ENCODE measurements at places on chromosomes 4 and X.

- DNase-seq: no peak
Observed at GRCh38 chr4:159823743-159824142, 720.9 kb downstream of the RAPGEF2 start.

- peak; percentile 48 for DNase-seq
Observed at GRCh38 chr4:16289897-16290554, 63.8 kb upstream of the TAPT1 start.

DNA sequence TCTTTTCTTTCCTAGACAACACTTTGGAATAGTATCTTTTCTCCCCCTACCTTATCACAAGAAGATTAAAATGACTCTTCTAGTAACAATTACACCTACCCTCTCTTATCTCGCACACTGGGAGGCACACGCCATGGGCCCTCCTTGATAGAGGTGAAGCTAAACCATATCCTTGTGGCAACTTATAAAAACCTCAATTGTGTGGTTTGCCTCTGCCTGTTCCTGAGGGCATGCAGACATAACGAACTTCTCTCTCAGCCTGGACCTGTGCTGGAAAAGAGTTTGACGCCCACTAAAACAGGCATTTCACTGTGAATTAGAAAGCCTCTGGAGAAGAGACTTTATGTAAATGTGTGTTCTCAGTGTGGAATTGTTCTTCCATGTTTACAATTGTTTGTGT, 141.2 kb downstream of the NDST3 start:
- no peak for DNase-seq

GRCh38 chr4:146029147-146029546, 90.5 kb upstream of the ZNF827 start:
- peak; percentile 38 for DNase-seq

DNA sequence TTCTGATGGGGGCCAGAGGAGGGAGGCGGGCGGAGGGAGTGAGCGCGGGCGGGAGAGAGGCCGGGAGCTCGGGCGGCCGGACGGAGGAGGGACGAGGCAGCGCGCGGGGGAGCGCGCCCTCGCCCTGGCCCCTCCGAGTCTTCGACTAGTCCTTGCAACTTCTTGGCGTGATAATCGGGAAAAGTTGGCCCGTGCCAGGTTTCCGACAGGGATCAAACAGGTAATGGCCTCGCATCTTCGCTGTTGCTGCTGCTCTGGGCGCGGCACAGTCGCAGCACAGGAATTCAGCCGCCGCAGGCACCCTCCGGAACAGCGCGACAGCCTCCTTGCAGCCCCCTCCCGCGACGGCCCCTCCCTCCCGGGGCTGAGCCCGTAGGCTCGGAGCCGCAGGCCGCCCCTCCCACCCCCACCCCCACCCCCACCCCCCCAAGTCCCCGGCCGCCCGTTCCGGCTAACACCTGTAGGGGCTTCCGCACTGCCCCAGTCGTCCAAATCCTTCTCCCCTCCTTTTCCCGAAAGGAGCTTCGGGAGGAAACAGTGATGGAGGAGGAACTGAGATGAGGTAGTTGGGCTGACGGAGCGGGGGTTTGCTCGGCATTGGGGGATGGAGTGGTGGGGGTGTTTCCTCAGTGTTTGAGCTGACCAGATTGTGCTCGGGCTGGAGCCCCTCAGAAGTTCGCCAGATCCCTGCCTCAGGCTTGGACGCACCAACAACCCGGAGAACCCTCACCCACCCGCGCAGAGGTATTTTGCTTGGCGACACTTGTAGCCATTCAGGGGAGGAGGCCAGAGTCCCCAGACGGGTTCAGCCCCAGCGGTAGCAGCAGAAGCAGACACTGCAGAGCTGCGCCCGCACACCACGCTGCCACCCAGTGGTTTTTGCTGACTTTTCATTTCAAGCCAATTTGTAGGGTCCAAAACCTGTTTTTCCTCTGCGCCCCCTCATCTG, at the start of gene FGF13:
TSS of gene FGF13 (minus strand) at position 319 of the 949 bp plus-strand sequence. CDS start 714 bp downstream, outside the sequence.
- DNase-seq: peak; percentile 2

Data from fibroblast of mammary gland (primary cell).